ENCODE measurements at places on chromosomes 1 and 21.
A peak's percentile ranks its signal among the peaks of the same experiment; 100 is the strongest.

- no peak for DNase-seq
These were observed 301.7 kb downstream of the NTNG1 start for GRCh38 chr1:107442551-107442950.

- no peak for DNase-seq
These were observed 32.8 kb upstream of the CD1D start for GRCh38 chr1:158147869-158148268.

DNA sequence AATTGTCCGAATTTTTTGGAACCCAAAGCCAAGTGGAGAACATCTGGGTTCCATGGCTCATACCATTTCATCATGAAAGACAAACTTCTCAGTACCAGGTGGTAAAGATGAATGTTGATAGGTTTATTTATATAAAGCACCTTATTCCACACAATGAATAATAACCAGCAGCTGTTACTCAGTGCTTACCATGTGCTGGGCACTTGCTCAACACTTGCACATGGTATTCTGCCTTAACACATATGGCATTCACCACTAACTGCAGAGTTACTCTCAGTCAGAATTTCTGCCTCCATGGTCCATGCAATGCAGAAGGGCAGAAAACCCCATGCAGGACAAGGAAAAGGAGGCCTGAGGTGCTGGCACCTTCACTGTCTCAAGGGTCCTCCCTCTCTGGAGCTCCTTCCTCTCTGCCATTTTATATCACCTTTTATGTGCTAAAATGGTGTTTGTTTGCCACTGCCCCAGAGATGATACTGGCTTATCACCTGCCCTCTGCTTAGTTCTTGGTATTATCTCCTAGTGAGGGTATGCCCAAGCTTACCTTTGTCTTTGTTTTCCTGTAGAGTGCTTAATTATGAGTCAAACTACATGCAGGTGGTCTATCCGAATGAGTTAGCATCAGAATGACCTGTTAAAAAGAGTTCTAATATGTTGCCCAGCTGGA, 76.7 kb upstream of the ZNF326 start:
- no peak for DNase-seq

GRCh38 chr1:210250998-210251679, 18.5 kb downstream of the SERTAD4 start:
- peak; percentile 84 for DNase-seq

- no peak for DNase-seq
These were observed 38.6 kb upstream of the CR1L start for GRCh38 chr1:207606362-207606755.

DNA sequence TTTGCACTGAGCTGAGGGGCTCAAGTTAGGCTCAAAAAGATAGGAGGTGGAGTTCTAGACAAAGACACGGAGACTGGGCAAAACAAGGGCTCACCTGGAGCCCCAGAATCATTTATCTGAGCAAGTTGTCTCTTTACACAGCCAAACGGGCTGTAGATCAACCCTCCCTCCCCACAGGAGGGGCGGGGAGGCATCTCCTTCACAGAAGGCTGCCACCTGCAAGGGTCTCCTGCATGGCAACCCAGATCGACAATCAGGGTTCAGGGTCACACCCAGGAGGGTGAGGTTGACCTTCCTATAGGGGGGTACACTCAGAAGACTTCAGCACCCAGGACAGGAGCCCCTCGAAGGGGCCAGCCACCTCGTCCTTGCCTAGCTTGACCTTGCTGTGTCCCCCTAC, 84.0 kb downstream of the CD247 start:
- DNase-seq = no peak

GRCh38 chr1:173853074-173853473, 14.7 kb downstream of the GAS5 start:
- DNase-seq = peak; percentile 63

GRCh38 chr1:229217716-229218115, 53.2 kb upstream of the RAB4A start:
- peak; percentile 65 for DNase-seq
